ENCODE measurements at places on chromosomes 16 and 17.

DNA sequence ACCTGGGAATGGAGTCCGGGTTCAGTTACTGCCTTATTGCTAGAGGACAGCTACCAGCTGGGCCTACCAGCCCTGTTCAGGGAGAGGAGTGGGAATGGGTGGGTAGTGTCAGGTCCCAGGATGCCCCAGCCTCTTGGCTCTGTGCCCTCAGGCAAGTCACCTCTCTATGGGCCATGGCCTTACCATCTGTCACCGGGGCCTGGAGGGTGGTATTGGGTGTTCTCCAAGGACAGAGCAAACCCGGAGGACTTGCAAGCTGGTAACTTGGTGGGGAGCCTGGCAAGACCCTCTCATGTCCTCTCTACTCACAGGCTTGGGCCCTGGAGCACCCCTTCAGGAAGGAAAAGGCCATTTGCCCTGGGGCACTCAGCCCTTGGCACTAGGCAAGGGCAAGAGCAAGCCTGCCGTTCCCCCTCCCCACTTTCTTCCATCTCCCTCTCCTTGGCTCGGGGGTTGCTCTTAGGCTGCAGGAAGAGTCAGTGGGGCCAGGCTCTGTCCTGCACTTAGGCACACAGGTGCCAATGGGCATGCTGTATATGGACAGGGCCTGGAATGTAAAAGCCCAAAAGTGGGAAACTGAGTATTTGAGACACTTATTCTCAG lies 170.0 kb upstream of the ZNF267 start:
- no peak for DNase-seq

DNA sequence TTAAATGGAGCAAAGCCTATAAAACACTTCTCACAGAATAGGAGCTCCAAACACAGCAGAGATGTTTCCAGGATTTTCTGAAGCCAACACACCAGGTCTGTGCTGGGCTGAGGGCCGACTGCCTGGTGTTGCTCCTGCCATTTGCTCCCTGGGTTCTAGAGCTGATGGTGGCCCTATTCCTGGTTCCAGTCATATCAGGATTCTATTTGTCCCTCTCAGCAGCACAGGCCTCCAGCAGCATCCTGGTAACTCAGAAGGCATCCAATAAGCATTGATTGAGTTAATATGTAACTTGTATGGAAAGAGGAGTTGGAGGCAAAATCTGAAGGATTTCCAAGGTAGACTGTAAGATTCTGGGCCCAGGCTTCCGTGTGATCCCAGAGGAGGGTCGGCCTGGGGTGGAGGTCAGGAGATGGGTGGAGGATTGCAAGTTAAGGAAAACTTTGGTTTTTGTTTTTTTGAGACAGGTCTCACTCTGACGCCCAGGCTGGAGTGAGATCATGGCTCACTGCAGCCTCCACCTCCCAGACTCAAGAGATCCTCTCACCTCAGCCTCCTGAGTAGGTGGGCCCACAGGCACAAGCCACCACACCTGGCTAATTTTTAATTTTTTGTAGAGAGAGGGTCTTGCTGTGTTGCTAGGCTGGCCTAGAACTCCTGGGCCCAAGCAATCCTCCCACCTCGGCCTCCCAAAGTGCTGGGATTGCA lies 5.7 kb downstream of the NUPR1 start:
- DNase-seq, result no peak

DNA sequence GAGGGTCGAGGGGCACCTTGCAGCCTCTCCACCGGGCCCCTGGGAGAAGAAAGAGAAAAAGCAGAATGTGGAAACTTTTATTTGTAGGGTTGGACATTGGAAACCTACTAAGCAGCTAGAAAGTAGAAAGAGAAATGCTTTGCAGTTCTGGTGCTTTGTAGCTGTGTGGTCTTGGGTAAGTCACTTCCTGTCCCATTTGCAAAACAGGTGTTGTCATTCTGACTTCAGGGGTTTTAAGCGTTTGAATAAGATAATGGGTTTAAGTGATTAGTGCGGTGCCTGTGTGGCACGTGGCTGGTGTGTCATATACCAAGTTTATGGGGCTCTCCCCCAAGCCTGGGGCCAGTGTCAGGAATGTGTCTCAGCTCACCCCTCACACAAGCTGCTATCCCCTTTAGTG lies 1.6 kb downstream of the CA4 start:
- DNase-seq, result peak; percentile 33

DNA sequence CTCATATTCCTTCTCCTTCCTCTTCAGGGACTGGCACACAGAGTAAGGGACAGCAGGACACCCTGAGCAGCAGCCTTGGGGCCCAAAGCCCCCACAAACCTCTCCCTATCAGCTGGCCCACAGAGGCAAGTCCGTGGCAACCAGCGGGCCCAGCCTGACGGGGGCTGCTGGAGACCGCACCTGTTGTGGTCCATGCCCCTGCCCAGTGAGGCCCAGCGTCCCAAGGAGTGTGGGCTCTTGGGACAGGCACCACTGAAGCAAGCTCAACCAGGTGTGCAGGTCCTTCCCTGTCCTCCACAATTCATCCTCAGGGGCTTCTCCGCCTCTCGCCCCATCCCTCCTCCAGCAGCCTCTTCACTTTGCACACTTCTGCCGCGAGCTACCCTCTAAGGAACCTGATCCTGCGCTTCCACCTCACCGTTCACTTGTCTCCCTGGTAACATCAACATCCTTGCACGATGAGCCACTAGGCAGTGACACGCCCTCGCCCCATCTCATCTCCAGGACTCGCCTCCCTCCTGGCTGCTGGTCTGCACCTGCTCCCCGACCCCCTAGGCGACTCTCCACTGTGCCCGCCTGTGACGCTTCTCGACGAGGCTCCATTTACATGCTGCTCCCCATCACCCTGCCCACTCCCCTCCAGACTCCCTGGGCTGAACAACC lies 12.7 kb downstream of the MNT start:
- DNase-seq, result no peak

- DNase-seq, result no peak
These were observed 7.0 kb downstream of the P2RX1 start for GRCh38 chr17:3909257-3909656.

DNA sequence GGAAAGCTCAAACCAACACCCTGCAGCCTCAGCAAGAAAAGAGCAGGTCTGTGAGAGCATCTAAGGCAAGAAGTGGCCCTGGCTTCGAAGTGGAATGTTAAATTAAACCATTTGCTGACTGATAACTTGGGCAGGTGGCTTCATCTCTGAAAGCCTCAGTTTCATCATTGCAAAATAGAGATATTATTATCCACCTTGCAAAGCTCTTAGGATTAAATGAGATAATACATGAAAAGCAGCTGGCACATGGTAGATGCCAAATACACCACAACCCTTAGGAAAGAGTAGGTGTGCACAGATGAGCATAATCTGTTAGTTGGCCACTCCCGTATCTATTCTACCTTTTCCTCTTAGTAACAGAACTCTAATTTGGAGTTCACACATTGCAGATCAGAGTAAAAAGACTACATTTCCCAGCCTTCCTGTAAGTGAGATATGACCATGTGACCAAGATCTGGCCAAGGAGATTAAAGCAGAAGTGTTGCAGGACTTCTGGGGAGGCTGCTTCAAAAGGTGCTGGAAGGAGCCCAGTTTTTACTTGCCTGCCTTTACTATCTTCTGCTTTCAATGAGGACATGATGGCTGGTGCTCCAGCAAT lies 288.7 kb downstream of the SOX9 start:
- DNase-seq, result no peak

DNA sequence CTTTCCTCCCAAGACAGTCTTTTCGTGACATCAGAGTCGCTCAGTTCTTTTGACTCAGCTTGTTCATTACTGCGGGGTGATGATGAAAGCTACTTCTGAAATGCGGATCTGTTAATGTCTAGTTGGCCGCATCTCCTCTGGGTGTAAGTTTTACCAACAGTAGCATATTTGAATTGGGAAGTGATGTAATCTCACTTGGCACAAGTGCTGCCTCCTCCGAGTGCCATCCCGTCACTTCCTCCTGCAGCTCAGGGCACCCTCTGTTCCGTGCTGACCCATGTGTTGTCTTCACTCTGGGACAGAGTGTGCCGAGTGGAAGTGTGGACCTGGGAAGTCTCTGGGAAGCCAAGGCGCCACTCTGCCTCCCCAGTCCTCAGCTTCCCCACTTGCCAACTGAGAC lies 8.9 kb downstream of the ADAD2 start:
- DNase-seq, result no peak

DNA sequence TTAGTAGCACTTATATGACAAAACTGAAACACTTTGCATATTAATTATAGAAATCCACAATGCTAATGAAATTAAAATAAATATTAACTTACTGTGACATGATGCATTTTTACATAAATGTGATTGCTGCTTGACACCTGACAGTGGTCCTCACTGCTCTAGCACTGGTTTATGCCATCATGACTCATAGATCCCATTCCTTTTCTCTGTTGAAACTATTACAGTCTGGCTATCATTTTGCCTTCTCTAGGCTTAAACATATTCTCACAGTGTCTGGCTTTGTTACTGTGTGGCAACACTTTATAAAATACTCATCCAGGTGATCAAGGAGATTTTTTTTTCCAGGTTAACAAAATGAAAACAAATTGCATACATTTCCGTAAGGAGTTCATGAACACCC lies 108.0 kb downstream of the MRTFB start:
- peak; percentile 7 for DNase-seq

DNA sequence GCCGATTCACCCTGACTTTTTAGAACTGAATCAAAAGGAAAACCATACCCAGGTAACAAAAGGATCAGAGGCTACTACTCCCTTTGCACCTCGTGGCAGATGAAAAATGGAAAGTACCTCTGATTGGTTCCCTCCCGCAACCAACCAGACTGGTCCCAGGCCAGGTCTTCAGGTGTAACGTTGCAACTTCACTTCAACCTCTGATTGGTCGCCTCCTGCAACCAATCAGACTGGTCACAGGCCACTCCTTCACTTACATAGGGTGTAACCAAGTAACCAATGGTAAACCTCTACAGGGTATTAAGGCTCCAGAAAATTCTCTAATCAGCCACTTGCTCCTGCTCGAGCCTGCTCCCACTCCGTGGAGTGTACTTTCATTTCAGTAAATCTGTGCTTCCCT lies 89.4 kb downstream of the ADCY9 start:
- no peak for DNase-seq

DNA sequence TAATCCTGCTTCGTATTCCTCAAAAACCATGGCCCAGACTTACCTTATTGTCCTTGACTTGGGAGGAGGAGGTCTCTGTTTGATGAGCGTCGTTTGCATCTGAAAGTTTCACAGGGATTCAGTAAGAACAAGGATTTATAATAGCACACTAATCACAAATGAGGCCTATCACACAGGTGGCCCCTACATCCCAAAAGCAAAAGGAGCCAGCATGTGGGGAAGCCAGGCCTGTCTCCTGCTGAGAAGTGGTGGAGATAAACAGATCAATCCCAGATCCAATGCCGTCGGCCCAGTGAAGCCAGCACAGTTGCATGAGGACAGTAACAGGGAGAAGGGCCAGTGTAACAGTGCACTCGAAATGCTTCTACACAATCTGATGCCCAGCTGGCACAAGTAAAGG lies 13.3 kb upstream of the EVPL start:
- DNase-seq, result no peak

DNA sequence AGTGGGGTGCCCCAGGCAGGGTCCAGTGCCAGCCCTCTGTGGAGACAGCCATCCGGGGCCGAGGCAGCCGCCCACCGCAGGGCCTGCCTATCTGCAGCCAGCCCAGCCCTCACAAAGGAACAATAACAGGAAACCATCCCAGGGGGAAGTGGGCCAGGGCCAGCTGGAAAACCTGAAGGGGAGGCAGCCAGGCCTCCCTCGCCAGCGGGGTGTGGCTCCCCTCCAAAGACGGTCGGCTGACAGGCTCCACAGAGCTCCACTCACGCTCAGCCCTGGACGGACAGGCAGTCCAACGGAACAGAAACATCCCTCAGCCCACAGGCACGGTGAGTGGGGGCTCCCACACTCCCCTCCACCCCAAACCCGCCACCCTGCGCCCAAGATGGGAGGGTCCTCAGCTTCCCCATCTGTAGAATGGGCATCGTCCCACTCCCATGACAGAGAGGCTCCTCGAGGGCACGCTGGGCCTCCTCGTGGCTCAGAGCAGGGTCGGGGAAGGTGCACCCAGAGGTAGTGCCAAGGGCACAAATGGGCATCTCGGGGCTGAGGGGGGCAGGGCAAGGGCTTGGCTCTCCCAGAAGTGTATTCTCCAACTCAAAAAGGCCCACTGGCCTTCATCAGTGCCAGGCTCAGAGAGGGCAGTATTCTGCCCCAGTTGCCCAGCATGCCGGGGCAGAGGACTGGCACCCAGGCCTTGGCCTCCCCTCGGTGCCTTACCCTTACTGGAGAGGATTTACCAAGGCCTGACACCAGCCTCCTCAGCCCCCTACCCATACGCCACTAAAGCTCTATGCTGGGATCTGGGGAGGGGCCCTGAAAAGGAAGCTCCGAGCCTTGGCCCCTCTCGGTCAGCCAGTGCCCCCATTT lies at the start of gene CDH5:
TSS of gene CDH5 (plus strand) at position 259 of the 867 bp plus-strand sequence. CDS start 12,647 bp downstream, outside the sequence.
- DNase-seq, result no peak
